ENCODE measurements at places on chromosomes 7 and 10. TPM values are rescaled to one million over a fixed set of nuclear protein-coding genes. Genes with fewer than 3 reads are reported as not detected.

DOCK1 gene
- 25.8 TPM for total RNA-seq

UNCX gene
- total RNA-seq: not detected

SORCS3 gene
- not detected for total RNA-seq

HABP2 gene
- total RNA-seq: not detected

RSPH10B2 gene
- total RNA-seq: not detected

PPP1R3A gene
- not detected for total RNA-seq

GNGT1 gene
- not detected for total RNA-seq

SPDYE11 gene
- not detected for total RNA-seq

BAZ1B gene
- 28.1 TPM for total RNA-seq

PIP gene
- not detected for total RNA-seq
